ENCODE measurements at places on chromosomes 2 and 18.

DNA sequence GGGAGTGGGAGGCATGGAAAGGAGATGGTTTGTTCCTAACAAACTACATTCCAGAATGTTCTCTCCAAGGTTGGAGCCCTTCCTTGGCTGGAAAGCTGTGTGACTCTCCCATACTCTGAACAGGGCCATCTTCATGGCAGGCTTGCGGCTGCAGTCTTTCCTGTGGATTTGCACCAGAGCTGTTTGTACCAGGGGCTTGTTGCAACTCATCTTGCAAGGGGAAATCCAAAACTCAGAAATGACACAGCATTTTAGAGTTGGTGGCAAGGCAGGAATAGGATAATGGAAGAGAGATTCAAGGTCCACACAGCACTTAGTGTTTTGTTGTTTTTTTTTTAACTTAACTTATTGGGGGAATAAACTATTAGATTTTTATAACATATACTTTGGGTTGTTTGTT is 73.7 kb upstream of the ZNF516 start:
- no peak for DNase-seq

- no peak for DNase-seq
Measured at GRCh38 chr2:111668741-111669140, 215.3 kb downstream of the ANAPC1 start.

- DNase-seq = no peak
Measured at GRCh38 chr2:147311058-147311430, 533.8 kb upstream of the ACVR2A start.

DNA sequence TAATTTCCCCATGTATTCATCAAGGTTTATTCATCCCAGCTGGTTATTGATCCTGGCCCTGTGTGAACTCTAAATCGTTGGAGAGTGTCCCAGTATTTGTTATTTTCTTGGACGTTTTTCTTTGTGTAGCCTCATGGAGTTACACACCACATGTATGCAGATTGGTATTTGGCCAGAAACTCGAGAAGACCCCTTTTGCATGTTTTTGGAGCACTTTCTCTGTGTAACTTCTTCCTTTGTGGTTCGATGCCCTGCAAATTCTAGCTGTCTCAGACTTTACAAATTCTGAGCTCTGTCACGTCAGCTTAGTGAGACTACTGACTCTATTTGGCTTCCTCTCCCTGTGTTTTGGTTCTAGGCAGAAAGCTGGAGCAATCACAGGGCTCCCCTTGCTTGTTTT is 198.7 kb downstream of the MCFD2 start:
- DNase-seq = no peak

GRCh38 chr2:213122725-213123124 is 28.7 kb downstream of the IKZF2 start:
- no peak for DNase-seq

DNA sequence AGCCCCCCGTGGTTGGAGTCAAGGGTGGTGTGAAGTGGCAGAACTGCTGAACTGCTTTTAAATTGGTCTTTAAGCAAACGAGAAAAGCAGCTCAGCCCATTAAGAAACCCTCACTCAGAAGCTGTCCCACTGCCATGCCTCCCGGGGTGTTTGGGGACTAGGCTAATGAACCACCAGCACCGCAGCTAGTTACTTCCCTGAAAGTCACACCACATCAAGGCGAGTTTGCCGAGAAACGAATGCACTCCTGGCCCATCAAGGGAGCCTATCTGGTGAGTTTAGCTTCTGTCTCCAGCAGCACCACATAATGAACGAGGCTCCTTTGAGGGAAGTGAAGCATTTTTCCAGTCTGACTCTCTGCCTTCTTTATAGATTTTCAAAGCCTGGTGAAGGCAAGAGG is 14.6 kb upstream of the ALK start:
- no peak for DNase-seq

DNA sequence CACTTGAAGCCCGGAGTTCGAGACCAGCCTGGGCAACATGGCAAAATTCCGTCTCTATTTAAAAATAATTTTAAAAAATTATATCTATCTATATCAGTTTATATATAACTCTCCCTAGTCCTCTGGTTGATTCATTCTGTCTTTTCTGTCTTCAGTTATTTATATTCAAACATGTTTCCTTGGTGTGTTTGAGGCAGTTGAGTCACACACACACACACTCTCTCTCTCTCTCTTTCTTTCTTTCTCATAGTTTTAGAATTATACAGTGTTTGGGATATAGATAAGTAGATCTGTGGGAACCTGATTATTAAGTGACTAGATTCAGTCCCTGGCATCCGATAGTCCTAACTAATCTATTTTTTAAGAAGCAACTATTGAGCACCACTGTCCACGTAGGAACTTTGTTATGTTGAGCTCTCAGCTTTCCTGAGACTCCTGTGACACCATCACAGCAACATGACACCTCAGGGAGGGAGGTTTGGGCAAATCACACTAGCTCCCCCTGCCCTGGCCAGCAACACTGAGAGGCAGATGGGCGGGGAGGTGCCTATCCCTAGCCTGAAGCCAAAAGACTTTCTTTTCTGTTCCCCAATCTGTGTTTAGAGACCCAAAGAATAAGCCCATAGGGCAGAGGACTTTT is 482.7 kb downstream of the DLGAP1 start:
- DNase-seq = no peak

- no peak for DNase-seq
Measured at GRCh38 chr2:73983322-73984202, 1.1 kb upstream of the TET3 start.

DNA sequence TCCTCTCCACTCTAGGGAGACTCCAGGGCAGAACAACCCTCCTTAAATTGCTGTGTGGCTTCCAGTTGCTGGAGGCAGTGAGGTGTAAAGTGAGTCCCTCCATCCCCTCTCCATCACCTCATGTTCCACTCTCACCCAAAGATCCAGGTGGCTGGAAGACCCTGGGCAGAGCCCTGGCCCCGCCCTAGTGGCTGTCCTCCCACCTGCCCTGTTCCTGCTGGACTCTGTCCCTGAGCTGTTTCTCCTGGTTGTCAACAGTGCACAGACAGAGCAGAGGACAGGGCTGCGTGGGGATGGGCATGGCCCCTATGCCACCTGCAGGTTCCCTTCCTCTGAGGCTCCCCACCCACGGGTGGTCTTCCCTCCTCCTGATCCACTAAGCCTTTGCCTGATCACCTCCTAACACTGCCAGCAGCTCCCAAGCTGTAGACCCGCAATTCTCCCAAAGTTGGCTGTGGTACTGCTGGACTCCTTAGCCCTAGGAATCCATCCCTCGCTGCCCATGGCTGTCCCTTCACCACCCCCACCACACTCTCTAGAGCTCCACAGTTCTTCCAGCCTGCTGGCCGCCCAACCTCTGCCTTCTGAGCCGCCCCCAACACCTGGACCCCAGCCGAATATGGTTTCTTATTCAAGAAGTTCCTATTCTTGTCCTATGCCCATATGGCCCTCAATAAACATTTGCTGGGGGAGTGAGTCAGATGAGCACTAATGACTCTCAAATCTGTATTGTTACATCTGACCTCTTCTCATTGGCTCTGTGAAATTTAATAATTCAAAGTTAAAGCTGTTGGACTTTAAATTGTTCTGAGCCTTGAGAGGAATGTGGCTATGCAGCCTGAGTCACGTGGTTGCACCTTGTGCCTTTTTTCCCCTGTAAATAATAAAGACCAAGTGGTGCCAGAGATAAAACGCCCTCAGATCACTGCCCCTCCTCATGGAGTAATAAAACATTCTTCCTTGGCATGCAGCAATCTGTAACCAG is 260.0 kb upstream of the HS6ST1 start:
- no peak for DNase-seq

DNA sequence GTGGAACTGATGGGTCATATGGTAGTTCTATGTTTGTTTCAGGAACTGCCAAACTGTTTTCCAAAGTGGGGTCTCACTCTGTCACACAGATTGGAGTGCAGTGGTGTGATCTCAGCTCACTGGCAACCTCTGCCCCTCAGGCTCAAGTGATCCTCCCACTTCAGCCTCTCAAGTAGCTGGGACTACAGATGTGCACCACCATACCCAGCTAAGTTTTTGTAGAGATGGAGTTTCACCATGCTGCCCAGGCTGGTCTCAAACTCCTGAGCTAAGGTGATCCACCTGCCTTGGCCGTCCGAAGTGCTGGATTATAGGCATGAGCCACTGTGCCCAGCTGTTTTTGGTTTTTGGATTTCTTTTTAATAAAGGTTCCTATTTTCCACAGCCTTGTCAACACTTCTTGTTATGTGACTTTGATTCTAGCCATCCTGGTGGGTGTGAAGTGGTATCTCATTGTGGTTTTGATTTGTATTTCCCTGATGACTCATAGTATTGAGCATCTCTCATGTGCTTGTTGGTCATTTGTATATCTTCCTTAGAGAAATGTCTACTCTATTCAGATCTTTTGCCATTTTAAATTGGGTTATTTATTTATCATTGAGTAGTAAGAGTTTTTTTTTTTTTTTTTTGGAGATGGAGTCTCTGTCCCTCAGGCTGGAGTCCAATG is 22.8 kb downstream of the NPC1 start:
- DNase-seq = no peak

DNA sequence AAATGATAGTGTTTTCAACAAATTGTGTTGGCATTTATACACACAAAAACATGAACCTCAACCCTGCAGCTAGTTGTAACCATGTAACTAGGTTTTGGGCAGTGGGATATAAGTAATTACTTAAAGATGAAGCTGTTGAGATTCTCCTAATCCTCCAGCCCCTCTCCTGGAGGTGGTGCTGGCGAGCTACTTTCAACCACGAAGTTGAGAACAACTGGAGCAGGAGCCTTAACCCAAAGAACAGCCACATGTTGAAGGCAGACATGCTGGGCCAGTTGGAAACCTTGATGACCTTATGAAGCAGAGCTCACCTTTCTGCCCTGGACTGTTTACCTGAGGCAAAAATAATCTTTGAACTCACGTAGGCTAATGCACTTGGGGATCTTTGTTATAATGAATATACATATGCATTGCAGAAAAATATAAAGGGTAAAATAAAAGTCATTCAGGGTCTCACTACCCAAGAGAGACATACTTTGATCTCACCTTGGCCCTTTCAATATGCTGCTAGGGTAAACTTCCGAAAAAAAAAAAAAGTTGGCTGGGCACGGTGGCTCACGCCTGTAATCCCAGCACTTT is 89.6 kb upstream of the NPAS2 start:
- peak; percentile 52 for DNase-seq

- DNase-seq = no peak
Measured at GRCh38 chr2:112671801-112672200, 26.1 kb downstream of the SLC20A1 start.

- no peak for DNase-seq
Measured at GRCh38 chr2:240573071-240573515, 4.8 kb downstream of the RNPEPL1 start.

- DNase-seq = no peak
Measured at GRCh38 chr2:190413421-190413820, 5.3 kb downstream of the MFSD6 start.

- DNase-seq = no peak
Measured at GRCh38 chr2:43010438-43011157, 215.8 kb downstream of the ZFP36L2 start.

DNA sequence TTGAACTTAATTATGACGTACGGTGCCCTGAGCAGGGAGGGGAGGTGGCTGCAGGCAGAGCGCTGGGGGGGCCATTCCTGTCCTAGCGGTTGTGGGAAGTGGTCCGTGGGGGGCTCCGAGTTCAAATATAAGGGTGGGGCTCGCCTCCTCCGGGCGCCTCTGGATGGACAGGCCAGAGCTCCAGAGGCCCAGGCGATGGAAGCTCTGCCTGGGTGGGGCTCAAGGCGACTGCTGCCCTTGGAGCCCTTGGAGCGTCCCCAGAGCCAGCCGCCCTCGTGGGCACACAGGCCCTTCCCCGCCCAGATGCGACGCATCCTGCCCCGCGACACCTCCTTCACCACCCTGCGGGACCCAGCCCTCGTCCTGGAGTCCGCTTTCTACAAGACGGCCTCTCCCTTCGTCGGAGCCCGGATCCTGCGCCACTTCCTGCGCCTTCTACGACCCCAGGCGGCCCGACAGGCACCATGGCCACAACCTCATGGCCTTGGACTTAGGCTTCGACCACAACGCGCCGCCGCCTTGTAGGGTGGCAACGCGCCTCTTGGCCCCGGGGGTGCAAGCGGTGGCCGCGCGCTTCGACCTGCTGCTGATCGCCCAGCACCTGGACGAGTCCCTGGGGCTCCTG is 10.5 kb downstream of the AQP12B start:
- DNase-seq = no peak

- DNase-seq = peak; percentile 26
Measured at GRCh38 chr2:203534621-203535077, 452 bp downstream of the RAPH1 start.

DNA sequence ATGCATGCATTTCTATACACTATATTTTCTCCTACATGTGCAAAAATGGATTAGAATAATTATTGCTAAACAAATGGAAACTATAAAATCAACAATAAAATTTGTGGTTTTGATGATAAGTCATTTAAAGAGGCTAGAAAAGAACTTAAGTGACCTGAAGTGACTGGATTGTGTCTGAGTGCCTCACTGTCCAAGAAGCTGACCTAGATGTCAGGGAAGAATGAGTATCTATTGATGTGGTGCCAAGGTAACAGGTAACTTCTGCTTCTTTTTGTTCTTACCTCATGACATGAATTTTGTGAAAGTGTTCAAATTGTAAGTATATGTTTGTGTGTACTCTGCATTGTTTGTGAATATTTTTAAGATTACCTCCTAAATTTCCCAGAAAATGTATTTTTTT is 1623.9 kb upstream of the ACVR2A start:
- DNase-seq = no peak

DNA sequence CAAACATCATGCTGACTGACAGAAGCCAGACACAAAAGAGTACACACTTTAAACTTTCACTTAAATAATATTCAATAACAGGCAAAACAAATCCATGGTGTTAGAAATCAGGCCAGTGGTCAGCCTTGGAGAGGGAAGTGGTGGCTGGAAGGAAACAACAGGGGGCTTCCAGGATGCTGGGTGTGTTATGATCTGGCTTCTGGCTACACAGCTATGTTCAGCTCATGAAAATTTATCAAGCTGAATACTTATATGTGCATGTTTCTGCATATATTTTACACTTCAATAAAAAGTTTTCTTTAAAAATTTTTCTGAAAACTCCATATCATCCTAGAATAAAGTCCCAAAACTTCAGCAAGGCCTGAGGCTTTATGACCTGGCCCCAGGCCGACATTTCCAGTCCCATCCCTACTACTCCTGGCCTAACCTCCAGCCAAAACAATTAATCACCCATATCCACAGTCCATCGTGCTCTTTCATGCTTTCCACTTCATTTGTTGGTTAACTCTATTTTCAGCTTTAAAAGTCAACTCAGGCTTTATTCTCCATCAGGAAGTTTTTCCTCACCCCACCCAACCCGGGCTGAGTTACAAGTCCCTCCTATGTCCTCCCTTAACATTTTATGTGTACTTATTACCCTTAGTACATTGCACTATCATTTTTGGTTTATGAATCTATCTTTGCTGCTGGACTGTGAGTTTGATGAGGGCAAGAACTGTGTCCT is 27.9 kb upstream of the SPTBN1 start:
- DNase-seq = no peak

- DNase-seq = no peak
Measured at GRCh38 chr2:17795309-17795708, 21.0 kb upstream of the MSGN1 start.

DNA sequence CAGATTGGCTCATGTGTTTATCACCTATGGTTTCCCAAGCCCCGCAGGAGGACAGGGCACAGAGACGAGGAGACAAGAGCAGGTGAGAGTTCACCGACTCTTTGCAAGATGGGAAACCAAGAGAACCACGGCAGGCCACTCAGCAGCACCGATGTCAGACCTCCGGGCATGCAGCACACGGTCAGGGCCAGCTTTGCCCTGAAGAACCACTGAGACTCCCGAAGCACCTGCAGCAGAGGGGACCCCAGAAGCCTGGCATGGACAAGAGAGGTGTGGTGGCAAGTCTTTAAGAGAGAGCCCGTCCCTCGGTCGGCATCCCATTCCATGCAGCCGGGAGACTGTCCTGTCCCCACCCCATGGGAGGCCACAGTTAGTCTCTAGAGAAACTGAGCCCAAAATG is 36.6 kb upstream of the TAF1B start:
- DNase-seq = no peak
